Right hindlimb (tissue), 1 donor: ENCODE measurements at places on chromosomes 7 and 10.

DNA sequence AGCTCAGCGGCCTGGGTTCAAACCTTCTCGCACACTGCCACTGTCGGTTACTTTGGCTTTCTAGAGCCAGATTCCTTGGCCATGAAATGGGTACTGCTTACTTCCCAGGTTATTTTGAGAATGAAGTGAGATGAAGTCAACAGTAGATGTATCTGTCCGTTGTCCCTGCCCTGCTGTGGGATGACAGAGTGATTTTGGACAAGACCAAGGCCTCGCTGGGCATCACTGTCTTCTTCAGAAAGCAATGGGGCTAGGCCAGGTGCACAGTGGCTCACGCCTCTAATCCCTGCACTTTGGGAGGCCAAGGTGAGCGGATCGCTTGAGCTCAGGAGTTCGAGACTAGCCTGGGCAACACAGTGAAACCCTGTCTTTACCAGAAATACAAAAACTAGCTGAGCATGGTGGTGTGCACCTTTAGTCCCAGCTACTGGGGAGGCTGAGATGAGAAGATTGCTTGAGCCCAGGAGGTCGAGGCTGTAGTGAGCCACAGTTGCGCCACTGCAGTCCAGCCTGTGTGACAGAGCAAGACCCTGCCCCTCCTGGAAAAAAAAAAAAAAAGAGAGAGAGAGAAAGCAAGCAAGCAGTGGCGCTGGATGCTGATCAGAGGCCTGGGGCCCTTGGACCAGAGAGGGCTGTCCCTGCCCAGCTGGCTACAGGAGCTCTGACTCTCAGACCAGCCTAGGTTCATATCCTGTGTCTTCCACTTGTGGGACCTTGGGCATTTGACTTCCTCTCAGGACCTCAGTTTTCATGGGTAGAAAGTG, 25.8 kb downstream of the ZMIZ1 start:
- no peak for DNase-seq

- no peak for DNase-seq
Observed at GRCh38 chr10:86658751-86659150, 4.4 kb downstream of the OPN4 start.

GRCh38 chr7:23802720-23803397, 92.8 kb downstream of the STK31 start:
- no peak for DNase-seq

DNA sequence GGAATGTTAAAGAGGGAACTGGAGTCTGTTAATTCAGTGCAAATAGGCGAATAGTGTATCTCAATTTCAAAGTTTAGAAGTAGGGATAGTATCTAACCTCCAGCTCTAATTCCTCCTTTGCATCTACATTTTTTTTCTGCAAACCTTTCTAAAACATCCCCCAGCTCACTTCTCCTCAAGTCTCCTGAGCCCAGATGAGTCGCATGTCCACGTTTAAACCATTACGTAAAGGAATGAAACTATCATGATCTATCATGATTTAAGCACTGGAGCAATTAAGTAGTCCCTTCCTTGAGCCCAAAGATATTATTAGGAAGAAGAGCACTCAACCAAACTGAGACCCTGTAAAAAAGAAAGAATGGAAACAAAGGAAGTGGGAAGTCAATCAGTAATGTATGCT, 29.9 kb downstream of the GPR22 start:
- no peak for DNase-seq

- DNase-seq, result no peak
Observed at GRCh38 chr7:105806592-105807447, 69.6 kb downstream of the ATXN7L1 start.

- no peak for DNase-seq
Observed at GRCh38 chr10:5013385-5013784, 9.7 kb upstream of the AKR1C2 start.

DNA sequence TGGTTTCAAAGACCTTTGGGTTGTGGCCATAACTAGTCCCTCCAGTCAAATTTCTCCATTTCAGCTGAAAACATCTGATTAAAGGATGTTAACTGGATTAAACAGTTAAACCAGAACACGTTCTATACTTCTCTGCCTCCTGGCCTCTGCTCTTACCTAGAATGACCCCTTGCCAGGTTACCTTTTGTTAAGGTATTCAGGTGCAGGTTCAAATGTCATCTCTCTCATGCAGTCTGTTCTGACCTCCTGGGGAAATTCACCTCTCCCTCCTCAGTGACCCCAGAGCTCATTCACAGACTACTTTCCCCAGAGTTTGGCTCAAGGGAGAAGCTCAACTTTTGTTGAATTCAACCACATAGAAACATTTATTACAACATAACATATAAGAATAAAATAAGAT, 67.8 kb downstream of the RELN start:
- no peak for DNase-seq

GRCh38 chr10:22317076-22317370, 835 bp downstream of the COMMD3 start:
- no peak for DNase-seq

DNA sequence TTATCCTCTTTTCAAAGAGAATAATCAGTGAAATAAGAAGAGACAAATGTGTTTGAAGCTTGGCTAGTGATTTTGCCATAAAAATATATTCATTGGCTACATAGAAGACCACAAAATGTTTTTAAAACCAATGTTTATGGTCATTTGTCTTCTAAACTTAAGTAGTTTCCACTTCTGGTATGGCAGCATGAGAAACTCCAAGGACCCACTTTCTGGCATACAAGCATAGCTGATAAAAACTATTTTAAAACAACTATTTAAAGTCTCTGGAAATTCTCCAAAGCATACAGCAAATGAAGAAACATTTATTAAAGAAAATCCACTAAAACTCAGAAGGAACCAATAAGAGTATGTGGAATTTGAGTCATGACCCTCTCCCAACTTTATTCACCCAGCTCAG, 89.2 kb upstream of the TOMM7 start:
- DNase-seq, result no peak

GRCh38 chr10:14563076-14563336, 211.7 kb downstream of the FAM107B start:
- DNase-seq, result no peak

DNA sequence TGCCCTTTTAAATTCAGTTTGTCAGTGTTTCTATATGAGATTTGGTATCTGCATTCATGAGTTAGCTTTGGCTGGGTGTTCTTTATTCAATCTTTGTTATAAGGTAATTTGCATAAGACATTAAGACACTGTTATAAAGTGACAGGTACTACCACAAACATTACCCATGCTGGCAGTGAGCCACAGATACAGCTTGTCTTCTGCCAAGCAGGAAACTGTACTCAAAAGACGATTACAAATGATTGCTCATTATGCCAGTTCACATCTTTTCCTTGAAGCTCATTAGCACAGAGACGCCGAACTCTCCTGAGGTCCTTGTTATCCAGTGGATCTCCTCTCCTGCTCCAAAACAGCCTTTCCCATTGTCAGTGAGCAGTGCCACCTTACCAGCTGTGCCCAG, 30.4 kb downstream of the AMPH start:
- DNase-seq, result no peak
